ENCODE measurements at places on chromosomes 6 and 20. TPM values are rescaled to one million over a fixed set of nuclear protein-coding genes. Genes with fewer than 3 reads are reported as not detected.

DNA sequence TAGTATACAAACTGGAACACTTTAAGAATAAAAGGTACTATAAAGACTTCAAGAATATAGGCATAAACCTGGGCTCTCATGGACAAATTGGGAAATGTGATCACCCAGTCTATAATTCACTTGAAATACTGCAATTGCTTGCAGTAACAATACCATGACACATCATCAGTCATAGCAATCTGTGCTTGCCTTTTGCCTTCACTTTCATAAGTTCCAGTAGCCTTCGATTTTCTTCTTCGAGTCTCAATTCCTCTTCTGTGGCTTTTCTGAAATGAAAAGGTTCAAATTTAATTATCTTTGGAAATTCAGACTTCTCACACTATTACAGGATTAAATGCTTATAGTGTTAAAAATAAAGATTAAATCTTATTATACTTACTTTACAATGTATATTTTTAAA, 96.3 kb upstream of the ZBTB24 start:
- DNase-seq, result no peak

DNA sequence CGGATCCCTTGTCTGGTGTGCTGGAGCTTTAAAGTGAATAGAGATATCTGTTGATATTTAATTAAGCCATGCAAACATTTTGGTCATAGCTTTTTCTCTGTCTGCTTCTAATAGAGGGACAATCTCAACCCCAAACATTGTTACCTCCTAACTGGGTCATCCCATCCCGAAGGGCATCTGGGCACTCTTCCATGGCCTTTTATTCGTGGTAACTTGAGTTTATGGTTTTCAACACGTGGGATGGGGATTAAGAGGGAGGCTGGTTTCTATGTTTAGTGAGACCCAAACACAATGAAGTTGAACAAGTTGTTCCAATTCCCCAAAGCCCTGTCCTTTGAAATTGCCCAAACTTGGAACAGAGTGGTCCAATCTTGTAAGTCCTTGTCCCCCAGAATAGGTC, 1.4 kb upstream of the ENPP5 start:
- DNase-seq, result no peak

DNA sequence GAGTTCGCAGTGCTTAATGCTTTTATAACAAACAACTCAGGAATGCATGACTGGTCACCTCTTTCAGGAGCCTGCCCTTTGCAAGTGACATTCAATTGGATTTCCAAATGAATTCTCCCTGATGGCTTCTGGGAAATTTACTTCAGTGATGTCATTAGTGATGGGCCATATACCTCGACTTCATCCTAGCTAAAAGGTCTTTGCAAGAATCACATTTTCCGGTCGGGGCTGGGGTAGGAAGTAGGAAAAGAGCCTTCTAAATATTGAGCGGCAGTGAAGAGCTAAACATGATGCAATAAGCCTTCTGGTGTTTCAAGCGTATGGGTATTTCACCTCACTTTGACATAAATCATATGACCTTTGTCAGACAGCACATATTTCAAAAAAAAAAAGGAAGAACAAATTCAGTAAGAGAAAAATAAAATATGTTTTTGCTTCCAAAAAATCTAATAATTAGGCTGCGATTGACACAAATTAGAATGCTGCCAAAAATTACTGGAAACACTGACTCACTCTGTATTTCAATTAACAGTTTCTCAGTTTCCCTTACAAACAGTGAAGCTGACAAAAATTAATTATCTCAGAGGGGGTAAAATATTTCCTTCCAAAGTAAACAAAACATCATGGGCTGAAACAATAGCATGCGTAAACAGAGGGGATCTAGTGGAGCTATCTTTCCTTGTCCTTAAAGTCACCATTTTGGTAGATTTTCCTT, 39.8 kb downstream of the ADTRP start:
- no peak for DNase-seq

- DNase-seq, result no peak
These were observed 4.5 kb downstream of the HINT3 start for GRCh38 chr6:125961117-125961516.

DNA sequence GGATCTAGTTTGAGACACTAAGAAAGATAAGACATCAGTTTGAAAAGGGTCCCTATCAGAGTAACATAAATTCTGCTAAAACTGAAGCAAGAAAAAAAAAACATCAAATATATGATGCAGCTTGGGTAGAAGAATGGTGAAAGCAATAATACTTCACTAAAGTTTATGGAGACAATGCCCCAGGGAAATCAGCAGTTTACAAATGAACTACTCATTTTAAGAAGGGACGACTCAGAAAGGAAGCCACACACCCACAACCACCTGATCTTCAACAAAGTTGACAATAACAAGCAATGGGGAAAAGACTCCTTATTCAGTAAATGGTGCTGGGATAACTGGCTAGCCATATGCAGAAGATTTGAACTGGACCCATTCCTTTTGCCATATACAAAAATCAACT, 143.5 kb downstream of the TPBG start:
- DNase-seq, result no peak

DNA sequence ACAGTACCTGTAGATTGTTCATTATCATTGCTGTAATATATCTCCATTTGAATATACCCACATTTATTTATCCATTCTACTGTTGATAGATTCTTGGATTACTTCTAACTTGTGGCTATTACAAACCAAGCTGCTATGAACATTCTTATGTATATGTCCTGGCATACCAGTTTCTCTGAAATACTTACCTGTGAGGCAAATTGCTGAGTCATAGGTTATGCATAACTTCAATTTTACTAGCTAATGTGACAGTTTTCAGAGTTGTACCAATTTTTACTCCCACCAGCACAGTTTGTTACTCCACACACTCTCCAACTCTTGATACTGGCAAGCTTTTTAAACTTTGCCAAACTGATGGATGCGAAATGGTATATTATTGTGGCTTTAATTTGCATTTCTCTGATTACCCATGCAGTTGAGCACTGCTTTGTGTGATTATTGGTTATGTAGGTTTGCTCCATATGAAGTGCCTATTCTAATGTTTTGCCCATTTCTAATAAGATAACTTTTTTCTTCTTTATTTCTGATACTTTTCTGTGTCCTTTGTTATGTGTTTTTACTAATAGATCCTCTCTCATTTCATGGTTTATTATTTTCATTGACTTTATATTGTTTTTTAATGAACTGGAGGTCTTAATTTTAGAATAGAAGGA, 62.8 kb upstream of the SDHAF4 start:
- DNase-seq, result no peak

- DNase-seq, result no peak
These were observed 39.2 kb downstream of the BACH2 start for GRCh38 chr6:90257486-90257738.

DNA sequence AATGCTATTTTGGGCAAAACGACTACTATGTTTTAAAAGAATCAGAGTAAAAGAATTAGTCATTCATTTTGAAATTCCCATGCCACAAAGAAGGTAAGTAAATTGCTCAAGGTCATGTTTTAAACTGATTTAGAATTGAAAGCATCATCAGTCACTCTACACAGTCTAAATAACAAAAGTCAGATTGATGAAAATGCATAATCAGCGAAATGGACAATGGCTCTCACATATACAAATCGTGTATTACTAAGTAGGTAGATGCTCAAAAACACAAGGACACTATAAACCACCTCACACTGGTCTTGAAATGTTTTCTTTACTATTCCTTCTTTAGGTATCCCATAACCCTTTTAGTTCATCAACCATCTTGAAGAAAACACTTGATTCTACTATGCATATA, 135.4 kb downstream of the OPN5 start:
- no peak for DNase-seq

- no peak for DNase-seq
These were observed 102.1 kb downstream of the KCNB1 start for GRCh38 chr20:49380337-49380780.

- no peak for DNase-seq
These were observed 586 bp downstream of the FOXS1 start for GRCh38 chr20:31844737-31845299.

DNA sequence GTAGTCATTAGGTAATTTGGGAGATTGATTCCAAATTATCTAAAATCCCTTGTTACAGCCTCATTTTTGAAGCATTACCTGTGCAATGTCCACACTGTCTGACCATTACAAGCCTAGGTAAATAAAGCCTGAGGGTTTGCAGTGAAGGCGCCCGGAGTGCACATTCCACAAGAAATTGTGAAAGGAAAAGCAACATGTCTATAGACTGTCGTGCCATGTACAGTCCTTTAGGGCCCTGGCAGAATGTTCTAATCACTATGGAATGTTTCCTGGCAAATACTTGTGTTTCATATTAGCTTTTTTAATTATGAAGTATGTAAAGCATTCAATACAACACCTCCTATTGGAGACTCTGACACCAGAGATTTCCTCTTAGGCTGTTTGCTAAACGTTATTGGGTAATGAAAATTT, 28.9 kb downstream of the PREP start:
- peak; percentile 29 for DNase-seq

DNA sequence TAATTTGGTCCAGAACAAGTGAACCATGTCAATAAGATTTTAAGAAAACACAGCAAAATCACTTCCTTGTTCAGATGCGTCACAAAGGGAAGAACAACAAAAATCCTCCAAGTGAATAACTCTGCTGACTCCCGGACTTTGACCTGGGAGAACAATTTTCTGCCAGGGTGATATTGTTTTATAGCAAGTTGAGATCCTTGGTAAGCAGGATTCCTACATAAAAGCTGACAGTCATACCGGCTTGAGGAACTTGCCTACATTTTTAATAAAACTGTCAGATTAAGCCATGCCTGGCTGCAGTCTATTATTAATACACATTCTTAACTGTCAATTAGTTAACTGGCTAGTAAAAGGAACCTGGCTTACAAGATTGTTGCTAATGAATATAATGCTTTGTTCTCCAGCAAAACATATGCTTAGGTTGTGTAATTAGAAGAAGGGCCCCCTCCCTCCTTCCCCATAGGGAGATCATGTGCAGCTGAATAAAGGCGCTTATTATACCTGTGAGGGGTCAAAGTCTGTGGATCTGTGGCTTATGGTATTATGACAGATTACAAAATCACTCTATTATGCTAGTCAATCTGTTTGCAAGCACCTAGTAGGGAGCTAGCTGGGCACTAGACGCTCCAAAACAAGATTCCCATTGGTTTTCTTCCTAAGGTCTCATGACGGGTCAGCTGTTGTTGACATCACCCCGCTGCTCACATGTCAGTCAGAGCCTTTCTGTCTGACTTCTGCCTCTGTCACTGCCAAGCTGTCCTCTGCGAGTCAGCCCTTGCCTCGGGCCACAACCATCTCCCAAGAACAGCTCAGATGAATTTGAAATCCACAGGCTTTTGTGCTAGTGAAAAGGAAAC, 44.6 kb upstream of the SEC63 start:
- peak; percentile 3 for DNase-seq

- peak; percentile 55 for DNase-seq
These were observed 207.4 kb downstream of the SOX4 start for GRCh38 chr6:21800948-21801438.

DNA sequence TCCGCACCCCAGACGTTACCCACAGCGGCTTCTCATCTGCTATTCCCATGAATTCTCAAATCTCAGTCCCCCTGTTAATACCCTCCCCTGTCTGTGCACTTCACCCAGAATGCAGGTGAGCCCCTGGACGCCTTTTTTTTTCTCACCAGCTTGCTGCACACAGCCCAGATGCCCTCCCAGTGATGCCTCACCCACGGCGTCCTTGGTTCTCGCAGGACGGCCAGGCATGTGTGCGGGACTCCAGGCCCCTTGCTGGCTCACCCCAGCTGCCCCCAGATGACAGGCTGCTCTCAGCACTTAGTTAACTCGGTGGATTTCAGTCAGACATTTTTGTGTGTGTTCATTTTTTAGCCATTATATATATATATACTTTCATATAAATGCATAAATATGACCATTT, 25.4 kb upstream of the PI16 start:
- no peak for DNase-seq

DNA sequence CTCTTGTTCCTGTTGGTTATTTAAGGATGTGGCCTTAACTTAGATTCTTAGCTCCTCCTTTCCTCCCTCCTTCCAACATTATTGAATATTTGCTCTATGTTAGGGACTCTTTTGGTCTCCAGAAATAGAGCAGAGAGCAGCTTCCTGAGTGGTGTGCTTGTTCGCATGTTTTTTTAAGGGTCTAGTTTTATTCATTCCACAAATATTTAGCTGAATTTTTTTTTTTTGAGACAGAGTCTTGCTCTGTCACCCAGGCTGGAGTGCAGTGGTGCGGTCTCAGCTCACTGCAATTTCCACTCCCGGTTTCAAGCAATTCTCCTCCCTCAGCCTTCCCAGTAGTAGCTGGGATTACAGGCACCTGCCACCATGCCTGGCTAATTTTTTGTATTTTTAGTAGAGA, 169.2 kb downstream of the ZFAND3 start:
- DNase-seq, result peak; percentile 37

DNA sequence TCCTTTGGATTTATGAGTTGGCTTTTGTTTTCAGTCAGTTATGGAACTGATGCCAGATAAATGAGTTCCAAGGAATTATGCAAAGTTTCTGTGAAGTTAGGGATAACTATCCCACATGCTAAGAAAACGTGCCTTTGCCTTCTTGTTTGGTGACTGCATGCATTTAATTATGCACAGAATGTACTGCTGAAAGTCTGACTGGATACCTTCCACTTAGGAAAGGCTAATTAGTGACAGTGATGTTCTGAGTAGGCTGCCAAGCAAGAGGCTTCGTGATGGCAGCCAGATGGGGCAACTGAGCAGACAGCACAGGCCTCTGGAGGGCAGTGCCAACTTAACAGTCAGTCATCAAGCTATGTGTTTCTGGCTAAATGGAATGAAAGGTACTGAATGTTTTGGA, 289.9 kb downstream of the CD109 start:
- DNase-seq, result peak; percentile 81

DNA sequence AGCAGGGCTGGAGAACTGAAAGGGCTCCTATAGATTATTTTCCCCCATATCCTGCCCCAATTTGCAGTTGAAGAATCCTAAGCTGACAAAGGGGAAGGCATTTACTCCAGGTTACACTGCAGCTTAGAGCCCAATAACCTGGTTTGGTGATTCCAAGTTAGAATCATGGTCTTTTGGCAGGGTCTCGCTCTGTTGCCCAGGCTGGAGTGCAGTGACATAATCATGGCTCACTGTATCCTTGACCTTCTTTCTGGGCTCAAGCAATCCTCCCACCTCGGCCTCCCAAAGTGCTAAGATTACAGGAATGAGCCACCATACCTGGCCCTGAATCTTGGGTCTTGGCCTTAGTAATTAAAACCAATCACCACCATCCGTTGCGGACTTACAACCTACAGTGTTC, 1.0 kb upstream of the MMP9 start:
- DNase-seq, result no peak

DNA sequence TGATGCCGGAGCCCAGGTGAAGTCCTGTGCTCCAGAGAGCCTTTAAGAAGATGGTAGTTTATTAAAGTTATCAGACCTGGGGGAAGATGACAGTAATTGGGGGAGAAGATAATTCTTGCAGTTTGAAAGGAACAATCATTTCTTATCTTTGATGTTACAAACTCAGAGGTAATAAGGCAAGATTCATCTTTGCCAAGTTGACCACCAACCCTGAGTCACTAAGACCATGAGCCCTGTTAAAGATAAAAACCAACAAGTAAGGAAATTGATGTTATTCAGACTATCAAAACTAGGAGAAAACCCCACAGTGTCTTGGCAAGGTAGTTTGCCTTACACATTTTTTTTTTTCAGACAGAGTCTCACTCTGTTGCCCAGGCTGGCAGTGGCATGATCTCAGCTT, 73.1 kb downstream of the MKKS start:
- no peak for DNase-seq

Gene TXLNB
- 0.08 TPM for total RNA-seq

Gene PPT2
- 15.9 TPM for total RNA-seq

Gene HEY2
- not detected for total RNA-seq

Gene ATP6V1G2
- 2.9 TPM for total RNA-seq

Gene DCDC2
- not detected for total RNA-seq

Gene NR2E1
- total RNA-seq, result not detected

Gene TUBB2B
- 0.29 TPM for total RNA-seq

Gene MUCL3
- total RNA-seq, result not detected

Gene BEND6
- 10.4 TPM for total RNA-seq

Gene RBM39
- total RNA-seq, result 175 TPM

Gene GATA5
- not detected for total RNA-seq

Data from HFFc6 (cell line).